PC-3 (cell line): ENCODE measurements at places on chromosomes 2 and 18. TPM values are rescaled to one million over a fixed set of nuclear protein-coding genes. Genes with fewer than 3 reads are reported as not detected.

Gene SERPINB11
- not detected in 2 replicates for total RNA-seq

DNA sequence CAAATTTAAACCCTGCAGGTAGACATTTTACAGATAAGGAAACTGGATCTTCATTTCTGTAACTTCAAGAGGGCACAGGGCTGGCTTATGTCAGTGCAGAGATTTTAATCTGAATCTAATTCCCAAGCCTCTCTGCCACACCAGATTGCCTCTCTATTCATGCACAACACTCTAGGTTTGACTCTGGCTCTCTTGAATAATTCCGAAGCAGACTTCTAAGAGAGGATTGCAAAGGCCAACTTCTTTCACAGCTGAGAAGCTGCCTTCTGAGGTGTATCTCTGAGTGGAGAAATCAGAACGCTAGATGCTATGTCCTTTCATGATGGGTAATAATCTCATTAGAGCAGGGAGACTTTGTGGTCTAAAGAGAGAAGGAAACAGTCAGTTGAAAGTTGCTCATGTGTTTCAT lies 20.1 kb upstream of the MGAT5 start:
- H3K27ac ChIP-seq = peak overlapping the region; percentile 39
- H3K4me1 ChIP-seq = peaks cover 34% of the 10 kb centered on the region
- no peaks in the 10 kb centered on the region for H3K27me3 ChIP-seq
- H3K4me3 ChIP-seq = no peak overlapping the region
- no peak for DNase-seq

Gene ATP6V1B1
- total RNA-seq = not detected in 2 replicates

GRCh38 chr18:26440644-26441043 lies 107.7 kb downstream of the KCTD1 start:
- no peaks in the 10 kb centered on the region for H3K36me3 ChIP-seq
- H3K27me3 ChIP-seq = no peaks in the 10 kb centered on the region
- DNase-seq = no peak
- no peak overlapping the region for H3K27ac ChIP-seq
- H3K4me3 ChIP-seq = no peak overlapping the region
- H3K4me1 ChIP-seq = peaks cover 18% of the 10 kb centered on the region

Gene CCDC121
- total RNA-seq = 0.87 and 2.7 TPM in 2 replicates

DNA sequence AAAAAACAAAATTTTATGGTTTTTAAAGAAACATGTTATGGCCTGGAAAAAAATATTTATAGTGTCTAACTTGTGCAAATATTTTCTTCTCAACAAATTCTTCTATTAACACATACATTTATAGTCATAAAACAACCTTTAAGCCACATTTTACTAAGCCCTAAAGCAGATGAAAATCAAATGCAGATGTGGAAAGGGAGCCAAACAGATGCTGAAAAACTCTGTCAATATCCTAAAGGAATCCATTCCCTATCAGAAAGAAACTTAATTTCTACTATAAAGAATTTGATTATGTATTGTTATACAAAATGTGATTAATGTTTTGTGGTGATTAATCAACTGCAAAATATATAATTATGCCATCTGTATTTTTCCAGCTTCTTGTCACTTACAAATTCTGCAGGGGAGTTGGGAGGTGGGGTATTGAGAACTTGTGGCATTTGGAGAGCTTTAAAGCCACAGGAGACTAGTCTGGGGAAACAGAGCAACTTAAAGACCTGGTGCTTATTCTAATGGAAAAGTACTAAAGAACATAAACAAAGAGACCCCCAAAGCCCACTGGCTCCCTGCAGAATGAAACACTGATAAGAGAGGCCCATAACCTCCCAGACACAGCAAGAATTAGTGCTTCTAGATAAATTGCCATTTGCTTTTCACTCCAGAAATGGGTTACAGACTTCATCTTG lies 1721.0 kb upstream of the PIK3C3 start:
- H3K36me3 ChIP-seq = no peaks in the 10 kb centered on the region
- H3K27me3 ChIP-seq = no peaks in the 10 kb centered on the region
- H3K4me3 ChIP-seq = no peak overlapping the region
- no peaks in the 10 kb centered on the region for H3K4me1 ChIP-seq
- DNase-seq = no peak
